ENCODE measurements at places on chromosomes 1 and 21. TPM values are rescaled to one million over a fixed set of nuclear protein-coding genes. Genes with fewer than 3 reads are reported as not detected.

DNA sequence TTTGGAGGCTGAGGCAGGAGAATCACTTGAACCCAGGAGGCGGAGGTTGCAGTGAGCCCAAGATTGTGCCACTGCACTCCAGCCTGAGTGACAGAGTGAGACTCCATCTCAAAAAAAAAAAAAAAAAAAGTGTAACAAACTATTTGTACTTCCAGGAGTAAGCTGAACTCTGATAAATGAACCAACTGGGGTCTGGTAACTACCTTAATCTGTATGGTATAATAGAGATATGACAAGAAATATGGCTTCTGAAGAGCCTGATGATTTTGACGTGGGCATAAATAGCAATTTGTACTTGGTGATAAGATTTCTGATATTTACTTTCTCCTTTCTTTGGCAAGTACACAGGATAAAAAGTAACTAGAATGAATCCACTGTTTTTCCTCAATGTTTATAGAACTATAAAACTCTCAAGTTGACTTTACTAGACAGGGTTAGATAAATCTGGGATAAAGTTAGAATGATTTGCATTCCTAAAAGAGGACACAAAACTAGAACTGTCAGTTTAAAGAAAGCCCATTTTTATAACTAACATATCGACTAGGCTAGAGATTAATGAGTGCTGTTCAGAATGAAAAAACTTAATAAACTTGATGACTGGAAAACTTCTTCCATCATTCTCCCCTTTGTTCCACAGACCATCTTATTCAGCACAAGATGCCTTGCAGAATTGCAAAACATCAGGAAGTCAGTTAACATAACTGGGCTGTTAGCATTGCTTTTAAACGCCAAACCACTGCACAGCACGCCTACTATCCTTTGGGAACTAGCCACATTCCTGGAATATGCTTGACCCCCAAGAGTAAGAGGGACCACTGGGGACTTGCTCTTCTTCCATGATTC lies 51.5 kb upstream of the EDARADD start:
- no peak overlapping the region for H3K4me3 ChIP-seq
- DNase-seq = no peak
- H3K36me3 ChIP-seq = peaks cover 2% of the 10 kb centered on the region
- H3K4me1 ChIP-seq = no peaks in the 10 kb centered on the region

DNA sequence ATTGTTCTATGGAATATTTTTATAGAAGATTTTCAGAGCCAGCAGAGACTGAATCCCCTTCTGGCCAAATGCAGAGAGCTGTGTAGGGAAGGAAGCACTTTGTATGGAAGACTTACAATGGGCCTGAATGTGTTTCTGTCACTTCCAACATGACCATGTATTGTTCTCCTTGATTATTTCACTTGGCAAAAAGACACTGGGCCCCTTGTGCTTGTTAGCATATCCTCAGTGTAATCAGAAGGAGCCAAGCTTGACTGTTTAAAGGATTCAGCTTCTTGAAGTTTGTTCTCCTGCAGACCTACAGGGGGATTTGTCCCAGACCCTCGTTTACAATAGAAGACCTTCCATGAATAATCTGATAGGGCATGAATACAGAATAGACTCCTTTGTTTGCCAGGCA lies 48.1 kb upstream of the UBE2U start:
- peaks cover 24% of the 10 kb centered on the region for H3K27me3 ChIP-seq
- no peak overlapping the region for H3K4me3 ChIP-seq
- no peak overlapping the region for H3K27ac ChIP-seq
- no peaks in the 10 kb centered on the region for H3K36me3 ChIP-seq

KCNJ9 gene
- not detected for total RNA-seq

- no peak overlapping the region for H3K4me3 ChIP-seq
- H3K36me3 ChIP-seq = peaks cover 3% of the 10 kb centered on the region
- no peak for DNase-seq
- H3K27ac ChIP-seq = peak overlapping the region; percentile 16
Measured at GRCh38 chr21:25967181-25967900, 203.2 kb downstream of the APP start.

GRCh38 chr1:152697701-152698600 lies at the start of gene LCE2A:
TSS of gene LCE2A (plus strand) at chr1:152698345. CDS start at chr1:152698902, 557 bp downstream.
- no peak within 1 kb of the TSS for H3K4me3 ChIP-seq
- no peaks in the 10 kb centered on the region for H3K27me3 ChIP-seq
- no peak within 1 kb of the TSS for H3K27ac ChIP-seq
- H3K36me3 ChIP-seq = no peaks in the 10 kb centered on the region
- DNase-seq = no peak

RAB7B gene
- total RNA-seq = not detected

DNA sequence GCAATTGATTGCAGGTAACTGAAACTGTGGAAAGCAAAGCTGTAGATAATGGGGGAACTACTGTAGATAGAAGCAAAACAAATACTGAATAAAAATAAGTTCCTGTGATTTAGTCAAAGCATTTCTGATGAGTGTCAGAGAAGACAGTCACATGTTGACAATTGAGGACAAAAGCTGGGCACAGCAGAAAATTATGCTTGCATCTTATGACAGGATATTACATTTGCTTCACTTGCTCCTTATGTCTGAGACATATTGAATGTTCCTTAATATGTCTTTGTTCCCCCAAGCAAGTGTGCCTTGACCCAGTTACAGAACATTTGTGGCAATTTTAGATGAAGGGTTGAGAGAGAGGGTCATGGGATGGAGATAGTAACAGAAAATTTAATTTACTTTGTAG lies 526.0 kb upstream of the B3GALT2 start:
- no peak for DNase-seq
- H3K4me3 ChIP-seq = no peak overlapping the region
- H3K27ac ChIP-seq = no peak overlapping the region
- peaks cover 13% of the 10 kb centered on the region for H3K4me1 ChIP-seq

DNA sequence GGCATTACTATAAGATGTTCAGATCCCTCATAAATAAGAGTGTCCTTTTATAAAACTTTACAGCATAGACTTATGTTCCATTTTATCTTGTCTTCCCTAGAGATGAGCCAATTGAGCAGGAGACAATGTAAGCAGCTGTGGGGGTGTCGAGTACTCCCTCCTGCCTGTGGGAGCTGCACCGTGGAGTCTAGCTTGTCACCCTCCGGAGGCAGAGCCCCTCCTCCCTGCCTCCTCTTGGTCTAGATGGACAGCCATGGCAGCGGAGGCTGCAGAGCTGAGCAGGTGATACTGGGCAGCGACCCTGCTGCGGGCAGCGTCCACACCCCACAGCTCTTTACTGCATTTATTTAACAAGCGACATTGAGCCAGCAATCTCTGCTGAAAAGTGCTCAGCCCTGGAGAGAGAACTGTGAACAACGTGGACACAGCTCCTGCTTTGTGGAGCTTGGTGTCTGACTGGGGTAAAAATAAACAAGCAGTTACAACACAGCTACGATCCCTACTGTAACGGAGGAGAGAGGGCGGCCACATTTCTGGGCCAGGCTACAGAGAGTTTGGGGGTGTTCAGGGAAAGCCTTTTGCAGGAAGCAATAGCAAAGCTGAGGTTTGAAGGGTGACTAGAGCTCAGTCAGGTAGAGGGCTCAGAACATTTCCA lies 12.8 kb upstream of the KIF21B start:
- no peaks in the 10 kb centered on the region for H3K27me3 ChIP-seq
- H3K27ac ChIP-seq = no peak overlapping the region
- no peak for DNase-seq
- H3K36me3 ChIP-seq = no peaks in the 10 kb centered on the region

PLEKHA6 gene
- 0.50 TPM for total RNA-seq

GNG12 gene
- not detected for total RNA-seq

GRCh38 chr1:234562334-234562733 lies 47.6 kb downstream of the IRF2BP2 start:
- H3K4me3 ChIP-seq = no peak overlapping the region
- no peak for DNase-seq
- no peaks in the 10 kb centered on the region for H3K4me1 ChIP-seq
- H3K36me3 ChIP-seq = no peaks in the 10 kb centered on the region
- H3K27me3 ChIP-seq = no peaks in the 10 kb centered on the region

DNA sequence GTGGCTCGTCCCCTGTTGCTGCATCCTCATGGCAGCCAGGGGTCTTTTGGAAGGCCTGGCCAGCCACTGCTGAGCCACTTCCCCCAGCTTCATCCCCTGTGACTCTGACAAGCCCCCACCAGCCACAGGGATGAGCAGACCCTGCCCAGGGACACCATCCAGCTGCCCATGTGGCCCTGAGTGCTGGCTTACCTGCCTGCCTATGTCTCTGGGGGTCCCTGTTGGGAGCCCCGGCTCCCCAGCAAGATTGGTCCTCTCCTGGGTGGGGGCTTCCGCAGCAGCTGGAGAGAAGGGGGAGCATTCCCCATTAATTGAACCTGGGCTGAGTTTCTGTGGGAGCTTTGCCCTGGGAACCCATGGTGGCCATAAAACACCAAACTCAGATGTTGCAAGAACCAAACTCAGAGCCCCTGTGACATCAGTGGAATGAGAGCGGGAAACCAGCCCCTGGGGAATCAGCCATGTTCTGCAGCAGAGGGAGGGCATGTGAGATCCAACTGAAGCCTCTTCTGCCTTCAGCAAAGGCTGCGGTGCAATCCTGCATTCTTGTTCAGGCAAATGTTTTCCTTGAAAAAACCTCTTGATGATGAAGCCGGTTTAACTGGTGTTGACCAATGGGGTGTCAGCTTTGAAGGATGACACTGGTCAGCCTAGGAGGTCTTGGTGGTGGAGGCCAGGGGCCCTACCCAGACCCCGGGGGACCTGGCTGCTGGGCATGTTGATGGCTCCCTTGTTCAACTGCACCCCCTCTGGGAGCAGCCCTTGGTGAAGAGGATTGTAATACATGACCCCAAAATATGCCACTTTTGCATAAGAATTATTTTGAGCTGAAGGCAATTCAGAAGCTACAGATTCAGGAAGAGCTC lies 28.3 kb upstream of the COL18A1 start:
- peaks cover 4% of the 10 kb centered on the region for H3K4me1 ChIP-seq
- no peak overlapping the region for H3K4me3 ChIP-seq
- peaks cover 33% of the 10 kb centered on the region for H3K27me3 ChIP-seq
- peaks cover 5% of the 10 kb centered on the region for H3K36me3 ChIP-seq

GRCh38 chr1:152112101-152112884 lies 3.0 kb downstream of the TCHH start:
- peaks cover 4% of the 10 kb centered on the region for H3K4me1 ChIP-seq
- no peak overlapping the region for H3K4me3 ChIP-seq
- peaks cover 9% of the 10 kb centered on the region for H3K36me3 ChIP-seq
- H3K27me3 ChIP-seq = peaks cover 16% of the 10 kb centered on the region

- H3K4me3 ChIP-seq = no peak overlapping the region
- no peak for DNase-seq
- H3K36me3 ChIP-seq = peaks cover 3% of the 10 kb centered on the region
- peaks cover 12% of the 10 kb centered on the region for H3K4me1 ChIP-seq
- peaks cover 25% of the 10 kb centered on the region for H3K27me3 ChIP-seq
- no peak overlapping the region for H3K27ac ChIP-seq
Measured at GRCh38 chr1:212593821-212594251, 14.7 kb upstream of the ATF3 start.

DNA sequence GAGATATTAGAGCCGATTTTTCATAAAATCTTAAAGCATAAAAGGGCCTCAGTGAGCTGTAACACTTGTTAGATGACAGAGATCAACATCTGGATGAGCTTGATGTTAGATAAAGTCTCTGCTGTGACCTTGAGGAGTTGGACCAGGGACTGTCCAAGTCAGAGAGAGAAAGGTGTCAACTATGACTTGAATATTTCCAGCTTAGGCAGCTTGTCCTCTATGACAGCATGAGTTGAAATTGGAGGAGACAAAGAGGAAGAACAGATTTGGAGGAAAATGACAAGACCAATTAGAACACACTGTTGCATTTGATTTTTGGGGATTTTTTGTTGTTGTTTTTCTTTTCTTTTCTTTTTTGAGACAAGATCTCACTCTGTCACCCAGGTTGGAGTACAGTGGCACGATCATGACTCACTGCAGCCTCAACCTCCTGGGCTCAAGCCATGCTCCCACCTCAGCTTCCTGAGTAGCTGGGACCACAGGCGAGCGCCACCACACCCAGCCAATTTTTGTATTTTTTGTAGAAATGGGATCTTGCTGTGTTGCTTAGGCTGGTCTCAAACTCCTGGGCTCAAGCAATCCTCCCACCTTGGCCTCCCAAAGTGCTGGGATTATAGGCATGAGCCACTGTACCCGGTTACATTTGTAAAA lies 35.3 kb upstream of the CLIC4 start:
- DNase-seq = no peak
- peak overlapping the region; percentile 16 for H3K27ac ChIP-seq
- H3K27me3 ChIP-seq = no peaks in the 10 kb centered on the region
- peaks cover 2% of the 10 kb centered on the region for H3K36me3 ChIP-seq

DNA sequence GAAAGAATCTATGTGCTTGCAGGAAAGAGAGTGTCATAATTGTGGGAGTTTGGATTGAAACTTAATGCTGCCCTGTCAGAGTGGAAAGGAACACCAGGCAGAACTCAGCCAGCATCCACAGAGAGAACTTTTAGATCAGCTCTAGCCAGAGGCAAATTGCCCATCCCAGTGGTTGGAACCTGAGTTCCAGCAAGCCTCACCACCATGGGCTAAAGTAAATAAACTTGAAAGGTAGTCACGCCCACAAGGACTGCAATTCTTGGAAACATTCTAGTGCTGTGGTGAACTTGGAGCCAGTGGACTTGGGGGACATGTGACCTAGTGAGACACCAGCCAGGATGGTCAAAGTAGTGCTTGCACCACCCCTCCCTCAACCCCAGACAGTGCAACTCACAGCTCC lies 571.6 kb downstream of the LRRIQ3 start:
- no peaks in the 10 kb centered on the region for H3K27me3 ChIP-seq
- no peak overlapping the region for H3K4me3 ChIP-seq
- no peak overlapping the region for H3K27ac ChIP-seq
- no peaks in the 10 kb centered on the region for H3K36me3 ChIP-seq
- DNase-seq = no peak

ARID1A gene
- 134 TPM for total RNA-seq

LGR6 gene
- 0.25 TPM for total RNA-seq

SPATA45 gene
- not detected for total RNA-seq

WDR64 gene
- 0.35 TPM for total RNA-seq

S1PR1 gene
- total RNA-seq = 157 TPM

DNA sequence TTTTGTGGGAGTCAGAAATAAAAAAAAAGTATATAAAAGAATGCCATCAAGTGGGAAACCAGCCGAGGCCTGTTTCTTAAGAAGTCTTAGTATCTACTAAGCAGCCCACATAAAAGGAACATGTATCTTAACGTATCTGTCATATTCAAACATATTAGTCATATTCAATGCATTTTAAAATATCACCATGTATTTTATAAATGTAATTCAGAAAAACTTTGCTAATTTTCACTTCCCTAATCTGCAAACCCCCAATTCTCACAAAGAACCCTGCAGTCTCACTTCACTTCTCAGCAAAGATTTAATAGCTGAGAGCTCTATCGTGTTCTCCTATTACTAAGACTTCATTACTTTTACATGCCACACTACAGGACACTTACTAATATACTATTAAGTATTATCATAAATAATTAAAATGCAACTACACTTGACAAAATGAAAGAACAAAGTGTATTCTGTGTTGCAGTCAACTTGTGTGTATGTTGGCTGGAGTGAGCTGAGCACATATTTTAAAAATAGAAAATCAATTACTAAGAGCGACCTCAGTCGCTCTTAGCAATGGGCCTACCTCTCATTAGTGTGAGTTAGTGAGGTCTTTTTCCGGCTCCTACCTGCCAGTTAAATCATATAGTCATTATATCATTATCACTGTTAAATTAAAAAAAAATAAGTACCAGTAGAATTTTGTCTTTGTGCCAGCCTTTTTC lies 484.3 kb downstream of the LMO4 start:
- peaks cover 14% of the 10 kb centered on the region for H3K27me3 ChIP-seq
- H3K27ac ChIP-seq = no peak overlapping the region
- H3K4me1 ChIP-seq = no peaks in the 10 kb centered on the region
- H3K4me3 ChIP-seq = no peak overlapping the region
